ENCODE measurements at places on chromosomes 2 and 18.

GRCh38 chr18:64436111-64436510 is 287.2 kb upstream of the LINC00305 start:
- no peak for DNase-seq

GRCh38 chr2:217206907-217207698 is 347.2 kb upstream of the TNP1 start:
- DNase-seq: no peak

DNA sequence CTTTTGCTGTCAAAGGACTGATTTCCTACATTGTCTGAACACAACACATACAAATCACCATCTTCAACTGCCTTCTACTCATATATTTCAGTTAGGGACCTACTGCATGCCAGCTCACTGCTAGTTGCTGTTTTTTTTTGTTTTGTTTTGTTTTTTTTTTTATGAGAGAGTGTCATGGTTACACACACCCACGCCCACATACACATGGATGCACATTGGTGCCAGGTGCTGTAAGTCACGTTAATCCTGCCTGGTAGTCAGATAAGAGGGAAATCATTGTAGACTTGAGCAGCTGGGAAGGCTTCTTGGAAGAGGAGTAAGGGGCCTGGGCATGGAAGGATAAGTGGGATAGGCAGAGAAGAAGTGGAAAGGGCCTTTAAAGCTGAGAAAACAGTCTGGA is 209.9 kb downstream of the TDRD15 start:
- DNase-seq: no peak

DNA sequence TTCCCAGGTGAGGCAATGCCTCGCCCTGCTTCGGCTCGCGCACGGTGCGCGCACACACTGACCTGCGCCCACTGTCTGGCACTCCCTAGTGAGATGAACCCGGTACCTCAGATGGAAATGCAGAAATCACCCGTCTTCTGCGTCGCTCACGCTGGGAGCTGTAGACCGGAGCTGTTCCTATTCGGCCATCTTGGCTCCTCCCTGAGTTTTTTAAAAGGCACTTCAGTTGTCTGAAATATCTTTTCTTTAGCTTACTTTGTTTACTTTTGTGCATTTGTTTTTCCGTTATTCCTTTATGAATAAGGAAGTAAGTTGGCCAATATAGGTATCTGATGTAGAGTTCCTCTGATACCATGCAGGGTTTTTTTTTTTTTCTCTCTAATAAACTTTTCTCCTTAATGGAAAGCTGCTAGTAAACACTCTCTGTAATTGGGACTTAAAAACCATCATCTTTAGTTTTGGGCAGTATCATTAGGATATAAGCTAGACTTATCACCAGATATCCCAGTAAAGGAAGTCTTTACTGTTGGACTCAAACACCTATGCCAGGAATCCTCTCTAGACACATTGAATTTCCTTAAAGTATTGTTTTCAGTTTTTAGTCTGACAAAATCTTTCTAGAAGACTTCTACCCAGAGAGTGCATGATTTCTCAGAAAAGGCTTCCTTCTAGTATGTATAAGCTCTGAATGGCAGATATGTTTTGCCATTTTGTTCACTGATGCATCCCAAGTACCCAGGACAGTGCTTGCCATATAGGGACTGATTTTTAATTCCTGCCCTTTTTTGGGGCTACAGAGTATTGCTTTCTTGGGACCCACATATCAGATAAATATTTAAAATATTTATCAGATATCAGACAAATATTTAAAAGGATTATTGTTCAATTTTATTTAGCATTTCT is 35.8 kb upstream of the DYSF start:
- no peak for DNase-seq

- no peak for DNase-seq
These were observed 229.0 kb downstream of the SOX11 start for GRCh38 chr2:5921081-5921642.
